Activated CD4-positive, alpha-beta T cell treated with anti-CD3 and anti-CD28 coated beads, Interleukin-2, amount 10 ng/mL, durations not matched to agents 7 days and 5 days (primary cell): ENCODE measurements at places on chromosomes 6 and 20.

DNA sequence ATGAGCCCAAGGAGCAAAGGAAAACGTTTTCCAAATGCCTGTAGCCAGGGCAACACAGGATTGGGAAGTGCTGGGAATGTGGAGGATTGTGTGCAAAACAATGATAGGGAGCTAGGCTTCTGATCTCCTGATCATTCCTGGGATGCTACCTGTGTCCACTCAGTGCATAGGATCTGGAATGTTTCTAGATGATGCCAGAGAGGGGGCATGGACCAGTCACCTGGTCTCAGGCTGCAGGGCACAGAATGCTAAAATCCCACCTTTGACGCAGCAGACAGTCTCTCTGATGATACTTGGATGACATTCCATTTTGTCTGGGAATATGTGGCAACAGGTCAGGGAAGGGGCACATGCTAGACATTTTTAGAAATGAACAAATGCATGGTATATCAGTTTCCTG is 128.9 kb downstream of the CLIC5 start:
- H3K4me1 ChIP-seq = peaks cover 3% of the 10 kb centered on the region
- no peak for DNase-seq
- no peaks in the 10 kb centered on the region for H3K36me3 ChIP-seq
- H3K27me3 ChIP-seq = peaks cover 5% of the 10 kb centered on the region
- H3K4me3 ChIP-seq = no peak overlapping the region
- no peak overlapping the region for H3K27ac ChIP-seq

- no peak for DNase-seq
- no peaks in the 10 kb centered on the region for H3K36me3 ChIP-seq
- H3K27me3 ChIP-seq = no peaks in the 10 kb centered on the region
- peaks cover 44% of the 10 kb centered on the region for H3K4me1 ChIP-seq
These were observed 76.0 kb upstream of the TOX2 start for GRCh38 chr20:43838703-43839060.

GRCh38 chr20:53814060-53814459 is 220.4 kb upstream of the ZNF217 start:
- DNase-seq = no peak
- peaks cover 34% of the 10 kb centered on the region for H3K4me1 ChIP-seq
- no peak overlapping the region for H3K4me3 ChIP-seq
- H3K36me3 ChIP-seq = no peaks in the 10 kb centered on the region
- H3K27ac ChIP-seq = peak overlapping the region; percentile 22
- no peaks in the 10 kb centered on the region for H3K27me3 ChIP-seq

GRCh38 chr6:92339936-92340640 is 1079.3 kb downstream of the EPHA7 start:
- no peaks in the 10 kb centered on the region for H3K4me1 ChIP-seq
- H3K27ac ChIP-seq = no peak overlapping the region
- H3K36me3 ChIP-seq = no peaks in the 10 kb centered on the region

- H3K4me3 ChIP-seq = no peak within 1 kb of the TSS
- H3K4me1 ChIP-seq = peaks cover 7% of the 10 kb centered on the region
- peaks cover 58% of the 10 kb centered on the region for H3K27me3 ChIP-seq
- peak within 1 kb of the TSS; percentile 60 for H3K27ac ChIP-seq
- DNase-seq = no peak
These were observed at the start of gene PDE10A for GRCh38 chr6:165662749-165663376. Gene PDE10A (minus strand): TSS chr6:165663241. CDS start chr6:165662811, 430 bp downstream.

- H3K4me1 ChIP-seq = peaks cover 40% of the 10 kb centered on the region
- H3K27me3 ChIP-seq = no peaks in the 10 kb centered on the region
- peaks cover 13% of the 10 kb centered on the region for H3K36me3 ChIP-seq
- peak overlapping the region; percentile 97 for H3K4me3 ChIP-seq
- peak overlapping the region; percentile 89 for H3K27ac ChIP-seq
These were observed 2.2 kb downstream of the HSPA1B start for GRCh38 chr6:31829633-31830283.

DNA sequence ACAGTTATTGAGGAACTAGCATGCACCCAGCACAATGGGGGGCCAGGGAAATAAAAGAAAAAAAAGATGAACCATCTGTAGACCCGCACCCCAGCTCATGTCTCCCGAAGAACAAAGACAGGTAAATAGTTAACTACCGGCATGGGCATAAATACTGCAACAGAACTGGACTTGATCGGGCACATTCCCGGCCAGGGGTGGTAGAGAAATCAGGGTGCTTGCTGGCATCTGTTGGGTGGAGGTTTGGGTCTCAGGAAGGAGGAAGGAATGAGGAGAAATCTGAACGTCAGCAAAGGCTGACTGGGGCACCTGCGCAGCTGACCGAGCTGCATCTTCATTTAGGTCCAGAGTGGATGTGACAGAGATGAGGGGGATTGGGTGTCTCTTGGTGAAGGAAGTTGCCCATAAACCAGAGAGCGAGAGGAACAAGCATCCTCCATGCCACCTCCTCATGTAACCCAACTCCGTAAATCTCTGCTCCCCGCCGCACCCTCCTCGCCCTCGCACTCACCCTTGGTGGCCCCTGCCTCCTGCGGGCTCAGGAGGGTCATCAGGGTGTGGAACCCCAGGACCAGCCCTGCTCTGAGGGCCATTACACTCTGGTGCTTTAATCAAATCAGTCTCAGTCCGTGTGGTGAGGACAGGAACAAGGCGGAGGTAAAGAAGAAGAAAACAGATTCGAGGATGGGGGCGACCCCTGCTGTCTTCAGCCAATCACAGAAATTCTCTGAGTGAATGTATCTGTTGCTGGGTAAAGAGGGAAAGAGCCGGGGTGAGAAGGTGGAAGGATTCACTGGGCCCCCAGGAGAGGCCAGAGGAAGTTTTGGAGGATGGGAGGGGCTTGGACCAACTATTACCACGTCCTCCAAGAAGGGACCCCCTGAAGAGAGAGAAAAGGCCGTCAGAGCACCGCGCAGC is at the start of gene HLA-DOA:
Gene HLA-DOA, minus strand, starts transcription at position 648 of the 918 bp plus-strand sequence.
- peaks cover 28% of the 10 kb centered on the region for H3K27me3 ChIP-seq
- peak within 1 kb of the TSS; percentile 52 for H3K4me3 ChIP-seq
- H3K27ac ChIP-seq = no peak within 1 kb of the TSS
- H3K36me3 ChIP-seq = no peaks in the 10 kb centered on the region
- peak; percentile 49 for DNase-seq
- H3K4me1 ChIP-seq = peaks cover 15% of the 10 kb centered on the region

GRCh38 chr6:108452711-108453195 is 108.0 kb upstream of the FOXO3 start:
- H3K27ac ChIP-seq = no peak overlapping the region
- peaks cover 4% of the 10 kb centered on the region for H3K4me1 ChIP-seq
- peaks cover 16% of the 10 kb centered on the region for H3K27me3 ChIP-seq
- no peak for DNase-seq
- H3K36me3 ChIP-seq = no peaks in the 10 kb centered on the region
- H3K4me3 ChIP-seq = no peak overlapping the region

GRCh38 chr6:145749632-145750031 is 14.3 kb upstream of the EPM2A start:
- DNase-seq = no peak
- H3K27ac ChIP-seq = no peak overlapping the region
- H3K4me1 ChIP-seq = peaks cover 12% of the 10 kb centered on the region
- no peaks in the 10 kb centered on the region for H3K36me3 ChIP-seq

- no peak overlapping the region for H3K27ac ChIP-seq
- no peak for DNase-seq
- H3K27me3 ChIP-seq = peaks cover 2% of the 10 kb centered on the region
- no peak overlapping the region for H3K4me3 ChIP-seq
- peaks cover 56% of the 10 kb centered on the region for H3K4me1 ChIP-seq
These were observed 159.5 kb upstream of the PTPN1 start for GRCh38 chr20:50350510-50351249.

DNA sequence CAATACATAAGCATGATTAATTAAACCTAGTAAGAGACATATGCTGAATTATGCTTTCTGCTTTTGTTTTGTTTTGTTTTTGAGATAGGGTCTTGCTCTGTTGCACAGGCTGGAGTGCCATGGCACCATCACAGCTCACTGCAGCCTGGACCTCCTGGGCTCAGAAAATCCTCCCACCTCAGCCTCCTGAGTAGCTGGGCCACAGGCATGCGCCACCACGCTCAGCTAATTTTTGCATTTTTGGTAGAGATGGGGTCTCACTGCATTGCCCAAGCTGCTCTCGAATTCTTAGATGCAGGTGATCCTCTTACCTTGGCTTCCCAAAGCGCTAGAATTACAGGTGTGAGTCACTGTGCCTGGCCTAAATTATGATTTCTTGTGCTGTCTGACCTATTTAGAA is 3.8 kb downstream of the XPO5 start:
- peaks cover 32% of the 10 kb centered on the region for H3K4me1 ChIP-seq
- H3K27ac ChIP-seq = no peak overlapping the region
- H3K4me3 ChIP-seq = no peak overlapping the region
- no peak for DNase-seq
- H3K36me3 ChIP-seq = peaks cover 36% of the 10 kb centered on the region

DNA sequence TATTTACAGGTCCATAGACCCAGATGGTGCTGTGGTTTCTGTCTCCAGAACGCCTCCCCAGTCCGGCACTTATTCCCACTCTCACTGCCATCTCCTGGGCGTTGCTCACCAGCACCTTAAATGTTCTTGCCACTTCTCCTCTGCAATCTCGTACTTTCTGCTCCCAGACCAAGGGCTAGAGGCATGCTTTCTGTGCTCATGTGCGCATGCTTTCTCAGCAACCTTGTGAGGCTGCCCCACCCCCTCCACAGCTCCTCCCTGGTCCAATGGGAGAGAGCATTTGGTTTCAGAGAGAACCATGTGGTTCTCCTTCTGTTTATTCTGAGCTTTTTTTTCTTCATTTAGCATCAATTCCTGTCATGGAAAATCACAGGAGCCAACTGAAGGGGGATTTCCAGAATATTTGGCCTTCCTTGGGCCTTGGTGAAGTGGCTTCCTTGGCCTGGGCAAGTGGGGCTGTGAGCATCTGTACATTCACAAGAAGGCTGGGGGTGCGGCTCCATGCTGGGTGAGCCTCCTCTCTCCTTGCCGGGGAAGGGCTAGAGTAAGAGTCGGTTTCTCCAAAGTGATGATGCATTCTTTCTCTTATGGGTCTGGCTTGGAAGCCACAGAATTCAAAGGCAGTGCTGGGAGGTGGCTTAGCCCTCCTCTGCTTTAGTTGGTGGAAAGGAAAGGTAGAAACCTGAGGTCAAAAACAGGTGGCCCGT is 66.6 kb downstream of the PHACTR3 start:
- H3K4me3 ChIP-seq = no peak overlapping the region
- no peak for DNase-seq
- no peak overlapping the region for H3K27ac ChIP-seq
- H3K27me3 ChIP-seq = no peaks in the 10 kb centered on the region
- no peaks in the 10 kb centered on the region for H3K36me3 ChIP-seq

DNA sequence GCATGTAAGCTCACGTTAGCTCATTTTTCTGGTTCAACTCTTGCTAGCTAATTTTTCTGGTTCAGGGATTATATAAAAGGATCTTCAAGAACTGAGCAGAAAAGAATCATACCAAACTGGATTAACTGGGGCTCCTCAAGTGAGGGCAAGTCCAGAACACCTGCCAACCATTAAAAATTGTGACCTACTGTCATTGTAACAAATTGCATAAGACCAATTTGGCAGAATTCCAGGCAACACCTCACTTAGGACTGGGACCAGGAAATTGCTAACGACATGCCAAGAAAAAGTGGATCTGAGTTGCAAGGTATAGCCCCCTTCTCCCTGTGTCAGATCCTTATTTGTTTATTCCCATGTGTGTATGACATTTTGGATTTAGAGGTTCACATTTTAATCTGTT is 216.6 kb downstream of the HIVEP2 start:
- peaks cover 22% of the 10 kb centered on the region for H3K4me1 ChIP-seq
- no peak for DNase-seq
- no peaks in the 10 kb centered on the region for H3K27me3 ChIP-seq
- H3K4me3 ChIP-seq = no peak overlapping the region

GRCh38 chr6:31004794-31005193 is 5.5 kb upstream of the MUC22 start:
- H3K27ac ChIP-seq = no peak overlapping the region
- H3K36me3 ChIP-seq = no peaks in the 10 kb centered on the region
- H3K27me3 ChIP-seq = peaks cover 12% of the 10 kb centered on the region
- peaks cover 2% of the 10 kb centered on the region for H3K4me1 ChIP-seq
- DNase-seq = no peak
- no peak overlapping the region for H3K4me3 ChIP-seq

DNA sequence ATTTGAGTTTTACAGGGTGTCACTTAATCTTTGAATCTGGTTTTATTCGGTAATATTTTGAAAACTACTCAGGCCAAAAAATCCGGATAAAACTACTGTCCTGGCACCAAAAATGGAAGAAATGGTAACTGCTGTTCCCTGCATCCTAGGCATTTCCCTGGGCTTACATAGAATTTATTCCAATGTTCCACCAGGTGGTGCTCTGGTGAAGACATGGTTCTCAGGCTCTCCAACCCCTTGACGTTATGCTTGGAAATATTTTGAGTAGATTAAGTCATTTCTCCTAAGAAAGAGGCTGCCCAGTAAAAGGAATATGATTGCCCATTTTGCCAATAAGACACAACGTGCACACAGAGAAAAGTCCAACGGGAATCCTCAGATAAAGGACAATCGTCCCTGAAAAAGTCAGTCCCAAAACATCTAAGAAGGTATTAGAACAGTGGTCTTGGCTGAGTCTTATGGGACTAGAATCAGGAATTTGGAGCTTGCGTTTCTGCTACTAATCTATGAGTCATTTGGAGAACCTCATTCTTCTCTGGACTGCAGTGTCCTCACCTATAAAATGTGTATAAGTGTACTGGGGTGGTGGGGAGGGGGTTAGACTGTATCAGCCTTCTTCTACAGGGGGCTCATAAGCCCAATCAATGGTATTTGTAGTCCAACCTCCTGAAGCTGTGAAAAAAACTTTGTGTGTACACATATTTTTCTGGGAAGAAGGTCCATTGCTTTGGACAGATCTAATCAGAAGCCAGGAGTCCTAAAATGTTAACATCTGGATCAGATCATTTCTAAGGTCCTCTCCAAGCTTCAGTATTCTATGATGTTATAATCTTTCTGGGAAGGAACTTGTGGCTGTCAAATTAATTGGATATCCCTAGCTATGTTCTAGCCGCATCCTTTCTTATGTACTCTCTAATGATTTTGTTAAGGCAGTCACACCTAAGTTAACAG is 131.0 kb upstream of the BMP2 start:
- no peaks in the 10 kb centered on the region for H3K36me3 ChIP-seq
- no peaks in the 10 kb centered on the region for H3K27me3 ChIP-seq
- H3K4me3 ChIP-seq = no peak overlapping the region
- H3K27ac ChIP-seq = no peak overlapping the region
- no peak for DNase-seq

DNA sequence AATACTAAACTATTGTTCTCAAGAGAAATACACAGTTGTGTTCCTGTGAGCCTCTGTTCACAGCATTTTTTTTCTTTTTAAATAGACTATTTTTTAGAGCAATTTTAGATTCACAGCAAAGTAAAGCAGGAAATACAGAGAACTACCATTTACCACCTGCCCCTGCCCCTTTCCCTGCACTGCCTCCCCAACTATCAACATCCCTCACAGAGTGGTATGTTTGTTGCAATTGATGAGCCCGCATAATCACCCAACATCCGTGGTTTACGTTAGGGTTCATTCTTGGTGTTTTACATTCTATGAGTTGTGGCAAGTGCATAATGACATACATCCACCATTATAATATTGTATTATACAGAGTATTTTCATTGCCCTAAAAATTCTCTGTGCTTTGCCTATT is 71.6 kb upstream of the TNFAIP3 start:
- H3K27me3 ChIP-seq = no peaks in the 10 kb centered on the region
- peaks cover 80% of the 10 kb centered on the region for H3K4me1 ChIP-seq
